Stimulated activated CD4-positive, alpha-beta T cell treated with anti-CD3 and anti-CD28 coated beads, Interleukin-1b, Interleukin-23, amount 100 ng/mL, for 48 hours (primary cell): ENCODE measurements at places on chromosomes 11 and 22.

GRCh38 chr11:57131080-57131790, 50.5 kb upstream of the LRRC55 start:
- DNase-seq, result peak; percentile 5

DNA sequence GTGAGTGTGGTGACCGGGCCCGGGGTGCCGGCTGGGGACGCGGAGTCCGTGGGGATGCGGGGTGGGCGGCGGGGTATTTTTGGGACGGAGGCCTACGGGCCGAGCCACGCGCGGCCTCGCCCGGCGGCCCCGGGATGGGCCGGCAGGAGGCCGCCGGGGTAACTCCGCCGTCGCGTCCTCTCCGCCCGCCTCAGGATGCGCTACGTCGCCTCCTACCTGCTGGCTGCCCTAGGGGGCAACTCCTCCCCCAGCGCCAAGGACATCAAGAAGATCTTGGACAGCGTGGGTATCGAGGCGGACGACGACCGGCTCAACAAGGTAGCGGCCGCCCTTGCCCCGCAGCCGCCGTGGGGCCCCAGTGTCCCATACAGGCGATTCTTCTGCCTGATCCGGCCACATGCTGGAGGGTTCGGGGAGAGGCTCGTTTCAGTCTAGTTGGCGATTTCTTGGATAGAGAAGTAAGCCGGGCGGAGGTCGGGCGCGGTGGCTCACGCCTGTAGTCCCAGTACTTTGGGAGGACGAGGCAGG, 337 bp downstream of the RPLP2 start:
- DNase-seq, result no peak

GRCh38 chr22:38870312-38870741, 1.7 kb downstream of the CBX6 start:
- DNase-seq, result peak; percentile 86

DNA sequence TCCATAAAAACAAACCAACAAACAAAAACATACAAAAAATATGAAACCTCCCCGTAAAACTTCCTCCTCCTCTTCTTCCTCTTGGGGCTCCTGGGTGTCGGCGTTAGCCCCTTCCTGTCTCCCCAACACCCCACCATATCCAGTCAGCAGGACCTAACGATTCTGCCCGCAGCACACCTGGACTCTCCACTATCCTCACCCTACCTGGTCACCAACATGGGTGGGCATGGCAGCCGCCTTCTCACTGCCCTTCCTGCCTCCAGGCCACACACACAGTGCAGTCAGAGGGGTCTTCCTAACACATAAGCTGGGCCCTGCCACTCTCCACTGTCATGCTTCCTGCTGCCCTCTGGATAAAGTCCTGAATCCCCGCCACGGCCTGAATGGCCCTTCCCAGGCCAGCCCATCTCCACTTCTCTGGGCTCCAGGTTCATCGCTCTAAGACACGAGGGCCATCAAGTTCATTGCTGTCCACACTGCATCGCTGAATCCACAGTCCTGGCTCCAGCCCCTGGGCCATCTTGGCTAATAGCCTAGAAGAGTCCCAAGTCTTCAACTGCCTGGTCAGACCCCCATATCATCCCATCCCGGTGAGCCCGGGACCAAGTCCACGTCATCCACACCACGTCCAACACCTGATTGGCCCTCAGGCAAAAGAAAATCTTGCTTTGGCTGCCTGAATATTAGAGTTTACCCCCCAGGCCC, 76.2 kb downstream of the IGLL1 start:
- no peak for DNase-seq

DNA sequence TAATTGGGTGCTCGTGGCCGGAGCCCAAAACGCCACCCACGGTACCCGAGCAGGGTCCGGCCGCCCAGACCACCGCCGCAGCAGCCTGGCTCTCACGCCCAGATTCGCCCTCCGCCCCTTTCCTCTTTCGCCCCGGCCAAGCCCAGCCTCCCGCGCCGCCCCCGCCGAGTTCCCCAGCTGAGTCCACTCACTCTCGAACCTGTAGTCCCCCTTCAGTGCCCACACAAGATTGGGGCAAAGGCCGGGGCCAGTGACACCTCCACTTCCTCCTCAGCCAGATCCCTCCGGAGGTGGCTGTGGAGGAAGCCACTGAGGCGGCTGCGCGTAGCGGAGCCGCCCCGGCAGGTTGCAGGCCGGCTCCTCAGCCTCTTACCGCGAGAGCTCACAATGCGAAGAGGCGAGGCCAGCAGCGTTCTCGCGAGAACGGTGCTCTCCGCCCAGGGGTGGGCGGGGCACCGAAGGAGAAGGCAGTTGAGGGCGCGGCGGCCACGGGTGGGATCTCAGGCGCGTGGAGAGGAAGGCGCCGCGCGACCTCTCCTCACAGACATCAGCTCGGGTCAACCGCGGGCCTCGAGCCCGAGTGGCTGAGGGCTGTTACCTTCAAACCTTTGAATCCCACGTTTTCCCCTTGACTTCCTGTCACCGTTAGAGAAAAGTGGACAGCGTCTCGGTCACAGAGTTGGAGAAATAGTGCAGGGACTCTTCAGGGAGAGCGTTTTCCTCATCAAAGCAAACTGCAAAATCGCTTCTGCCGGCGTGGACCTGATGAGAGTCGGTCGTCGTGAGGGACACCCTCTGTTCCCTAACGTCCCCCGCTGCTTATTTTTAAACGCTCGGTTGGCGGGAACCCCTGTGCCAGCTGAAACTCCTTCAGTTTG, at the start of gene BTBD10:
BTBD10 (minus strand) TSS at position 322 of the 878 bp plus-strand sequence. CDS start 18,098 bp downstream, outside the sequence.
- DNase-seq, result peak; percentile 92

GRCh38 chr11:116835042-116835772, 2.2 kb downstream of the APOA1 start:
- DNase-seq, result no peak

DNA sequence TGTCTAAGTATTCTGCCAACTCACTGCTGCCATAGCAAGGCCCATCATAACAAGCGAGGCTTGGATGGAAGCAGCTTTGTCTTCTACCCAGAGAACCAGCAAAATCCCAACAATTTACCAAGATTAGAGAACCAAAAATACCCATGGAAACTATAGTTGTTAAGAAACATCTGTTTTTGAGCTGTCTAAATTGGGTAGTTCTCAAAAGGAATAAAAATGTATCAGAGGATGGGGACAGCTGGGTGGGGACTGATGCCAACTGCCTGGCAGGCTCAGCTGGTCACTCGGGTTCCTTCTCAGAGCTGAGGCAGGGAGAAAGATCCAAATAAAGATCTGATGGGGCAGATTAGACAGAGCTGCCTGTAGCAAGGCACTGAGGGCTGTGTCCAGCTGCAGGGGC, 85.9 kb upstream of the GRK3 start:
- no peak for DNase-seq

DNA sequence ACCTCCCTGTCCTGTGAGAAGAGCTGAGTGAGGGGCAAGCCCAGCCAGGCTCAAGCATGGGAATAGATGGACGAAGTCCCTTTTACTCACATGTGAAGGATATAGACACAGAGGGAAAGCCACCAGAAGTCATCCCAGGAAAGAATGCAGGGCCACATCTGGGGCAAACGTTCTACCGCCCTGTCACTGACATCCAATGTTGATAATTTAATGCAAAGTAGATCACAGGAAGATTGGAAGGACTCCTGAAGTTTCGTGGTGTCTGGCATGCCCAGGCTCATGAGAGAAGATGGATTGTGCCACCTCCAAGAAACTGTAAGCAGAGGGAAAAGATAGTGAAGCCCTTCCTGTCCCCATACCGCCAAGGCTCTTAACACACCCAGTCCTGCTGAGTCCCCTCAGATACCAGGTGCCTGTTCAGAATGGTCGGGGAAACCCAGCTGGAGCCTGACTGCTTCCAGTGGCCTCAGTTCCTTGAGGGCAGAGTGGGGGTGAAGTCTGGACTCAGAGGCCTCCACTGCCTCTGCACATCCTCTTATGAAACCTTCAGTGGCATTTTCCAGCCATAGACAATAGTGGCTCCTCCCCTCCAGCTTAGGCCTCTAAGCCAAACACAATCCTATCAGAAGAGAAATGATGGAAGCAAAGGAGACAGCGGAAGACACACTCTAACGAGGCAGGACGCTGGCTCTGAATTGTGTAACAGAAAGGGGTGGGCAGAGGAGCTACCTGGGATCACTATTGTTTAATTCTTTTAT, 7.5 kb upstream of the STK33 start:
- DNase-seq, result no peak

GRCh38 chr22:19177164-19178064, 1.1 kb downstream of the SLC25A1 start:
- no peak for DNase-seq

- no peak for DNase-seq
These were observed 15.6 kb upstream of the GNAZ start for GRCh38 chr22:23054531-23055257.

GRCh38 chr11:117525866-117526542, 198.3 kb downstream of the CEP164 start:
- no peak for DNase-seq

GRCh38 chr11:116366451-116366850, 406.3 kb downstream of the BUD13 start:
- DNase-seq, result no peak

- DNase-seq, result peak; percentile 6
These were observed 8.3 kb upstream of the HTR3B start for GRCh38 chr11:113896156-113896879.

DNA sequence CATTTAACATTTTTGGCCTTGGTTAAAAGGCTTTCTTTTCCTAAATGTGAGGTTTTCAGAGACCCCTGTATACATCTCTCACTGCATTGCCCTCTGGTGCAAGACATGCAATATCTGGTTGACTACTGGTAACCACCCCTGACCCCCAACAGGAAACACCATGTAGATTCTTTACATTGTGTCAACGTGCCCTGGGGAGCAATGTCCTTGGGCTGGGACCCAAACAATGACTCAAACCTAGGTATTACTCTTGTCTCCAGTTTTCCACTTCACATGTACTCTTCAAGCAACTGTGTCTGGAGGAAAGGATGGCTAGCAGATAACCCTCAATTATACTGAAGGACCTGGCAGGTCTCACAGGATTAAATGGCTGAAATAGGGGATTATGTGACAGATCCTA, 1.1 kb upstream of the GPR83 start:
- DNase-seq, result no peak

- no peak for DNase-seq
These were observed 151.6 kb upstream of the MTMR2 start for GRCh38 chr11:96075532-96075959.

- DNase-seq, result no peak
These were observed 92.2 kb downstream of the SPATA19 start for GRCh38 chr11:133753150-133753549.

- no peak for DNase-seq
These were observed 7.4 kb upstream of the CARD16 start for GRCh38 chr11:105052487-105052886.

GRCh38 chr11:104727768-104728167, 170.5 kb downstream of the CASP12 start:
- DNase-seq, result no peak

- DNase-seq, result peak; percentile 18
These were observed 152.0 kb upstream of the SYN3 start for GRCh38 chr22:33209930-33210784.

DNA sequence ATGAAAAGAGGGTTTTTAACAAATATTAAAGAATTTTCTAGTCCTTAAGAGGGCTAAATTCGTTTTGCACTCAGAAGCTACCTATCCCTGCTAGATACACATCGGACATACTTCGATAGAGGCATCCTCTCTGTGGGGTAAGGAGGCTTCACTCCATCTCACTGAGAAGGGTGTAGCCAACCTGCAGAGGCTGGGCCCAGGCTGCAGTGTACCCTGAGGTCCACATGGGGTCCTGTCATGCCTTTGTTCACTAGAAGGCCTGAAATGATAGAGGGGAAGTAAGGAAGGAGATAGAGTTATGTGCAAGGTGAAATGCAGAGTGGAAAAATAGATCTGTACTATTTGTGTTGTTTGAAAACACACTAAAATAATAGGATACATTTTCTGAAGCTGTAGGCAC, 45.6 kb downstream of the IGSF9B start:
- no peak for DNase-seq

DNA sequence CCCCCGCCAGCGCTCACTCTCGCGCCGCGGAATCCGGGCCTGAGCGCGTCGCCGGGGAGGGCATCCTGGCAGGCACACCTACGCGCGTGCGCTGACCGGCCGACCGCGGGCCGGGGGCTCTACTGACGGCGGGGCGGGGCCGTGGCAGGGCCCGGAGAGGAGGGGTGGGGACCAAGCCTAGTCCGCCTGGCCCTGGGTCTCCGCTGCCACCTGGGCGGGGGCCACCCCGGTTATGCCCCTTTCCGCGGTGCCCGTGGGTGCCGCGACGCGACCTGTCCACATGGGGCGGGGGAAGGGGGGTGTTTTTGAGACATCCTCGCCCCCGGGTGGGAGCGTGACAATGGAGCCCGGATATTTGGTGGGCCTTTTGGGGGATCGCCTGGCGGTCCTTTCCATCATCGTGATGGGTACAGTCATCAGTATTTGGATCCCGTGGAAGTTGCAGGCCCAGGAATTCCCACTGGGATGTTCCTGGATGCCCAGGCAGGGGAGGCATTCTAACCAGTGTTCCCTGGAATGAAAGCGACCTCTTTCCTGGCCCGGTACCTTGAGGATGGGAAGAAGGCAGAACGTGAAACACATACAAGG, 2.2 kb downstream of the NCAM1 start:
- DNase-seq, result no peak

DNA sequence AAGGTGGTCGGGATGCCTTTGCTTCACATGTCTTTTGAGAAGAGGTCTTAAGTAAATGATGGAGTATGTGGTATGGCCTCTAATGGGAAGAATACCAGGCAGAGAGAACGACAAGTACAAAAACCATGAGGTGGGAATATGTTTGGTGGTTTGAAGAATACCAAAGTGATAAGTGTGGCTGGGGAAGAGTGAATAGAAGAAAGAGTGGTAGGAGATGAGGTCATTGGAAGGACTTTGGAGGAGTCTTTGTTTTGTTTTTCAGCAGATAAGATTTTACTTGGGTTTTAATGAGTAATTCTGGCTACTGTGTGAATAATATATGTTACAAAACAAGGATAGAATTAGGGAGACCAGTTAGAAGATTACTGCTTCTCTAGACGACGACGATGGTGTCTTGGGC, 515.4 kb downstream of the RAB38 start:
- DNase-seq, result no peak

DNA sequence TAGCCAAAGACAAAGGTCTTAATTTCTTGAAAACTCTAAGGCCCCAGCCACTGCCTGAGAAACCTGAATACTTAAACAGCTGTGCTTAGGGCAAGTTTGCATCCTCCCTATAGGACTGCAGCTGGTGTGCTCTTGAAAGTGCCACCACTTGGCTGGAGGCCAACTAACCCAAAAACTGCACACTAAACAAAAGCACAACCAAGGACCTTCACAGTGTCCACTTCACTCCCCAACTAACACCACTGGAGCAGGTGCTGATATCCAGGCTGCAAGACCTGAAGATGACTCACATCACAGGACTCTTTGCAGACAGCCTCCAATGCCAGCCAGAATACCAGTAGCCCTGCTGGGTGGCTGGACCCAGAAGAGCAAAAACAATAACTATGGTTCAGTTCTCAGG, 357.7 kb upstream of the ARHGAP42 start:
- DNase-seq, result no peak

- no peak for DNase-seq
These were observed 35.5 kb upstream of the ST14 start for GRCh38 chr11:130124096-130124495.

GRCh38 chr11:32939046-32939445, 46.4 kb downstream of the QSER1 start:
- no peak for DNase-seq
